ENCODE measurements at places on chromosomes 3 and 15.

DNA sequence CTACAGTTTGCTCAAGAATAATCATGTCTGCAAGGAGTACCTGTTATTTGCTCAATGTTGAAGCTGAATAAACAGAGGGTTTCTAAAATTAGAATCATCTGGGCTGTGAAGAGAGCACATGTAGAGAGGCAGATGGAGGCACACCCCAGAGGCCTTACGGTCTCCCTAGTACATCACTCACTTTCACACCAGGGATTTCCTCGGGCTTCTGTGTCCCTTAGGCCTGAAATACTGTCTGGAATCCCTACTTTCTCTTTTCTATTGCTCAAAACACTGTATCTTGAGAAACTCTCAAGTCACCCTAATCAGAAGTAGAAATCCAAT is 473.7 kb upstream of the ROBO2 start:
- no peak for DNase-seq

DNA sequence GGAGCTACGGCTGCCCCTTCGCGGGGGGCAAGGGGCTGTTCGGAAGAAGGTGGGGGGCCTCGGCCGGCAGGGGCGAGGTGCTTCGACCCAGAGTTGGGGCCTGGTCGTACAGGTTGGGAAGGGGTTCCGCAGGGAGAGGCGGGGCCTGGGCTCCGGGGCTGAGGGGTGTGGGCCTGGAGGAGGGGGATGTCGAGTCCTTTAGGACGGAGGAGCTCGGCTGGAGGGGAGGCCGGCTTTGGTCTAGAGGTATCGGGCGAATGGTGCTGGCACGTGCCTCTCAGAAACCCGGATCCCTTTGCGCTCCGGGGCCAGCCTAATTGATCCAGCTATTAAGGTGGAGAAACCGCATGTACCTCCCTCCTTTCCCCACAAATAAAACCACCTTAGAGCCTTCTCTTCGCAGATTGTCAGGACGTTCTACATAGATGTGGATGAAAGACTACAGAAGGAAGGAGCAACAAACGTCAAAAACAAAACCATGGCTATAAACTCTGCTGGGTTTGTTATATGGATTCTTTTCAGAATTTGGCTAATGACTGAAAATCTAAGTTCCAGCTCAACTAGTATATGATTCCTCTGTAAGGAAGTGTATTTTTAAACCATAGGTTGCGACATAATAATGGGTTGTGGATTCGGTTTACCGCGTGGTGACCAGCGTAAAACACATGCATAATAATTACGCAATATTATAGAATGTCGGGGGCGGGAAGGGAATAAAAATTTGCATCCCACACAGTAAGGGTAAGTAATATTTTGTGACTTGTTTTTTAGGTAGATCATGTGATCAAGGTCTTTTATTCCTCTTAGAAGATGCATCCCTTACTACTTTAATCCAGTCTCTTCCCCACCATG is 644 bp upstream of the NGLY1 start:
- DNase-seq, result no peak

GRCh38 chr3:142975316-142975995 is 12.0 kb upstream of the PAQR9 start:
- DNase-seq, result no peak

DNA sequence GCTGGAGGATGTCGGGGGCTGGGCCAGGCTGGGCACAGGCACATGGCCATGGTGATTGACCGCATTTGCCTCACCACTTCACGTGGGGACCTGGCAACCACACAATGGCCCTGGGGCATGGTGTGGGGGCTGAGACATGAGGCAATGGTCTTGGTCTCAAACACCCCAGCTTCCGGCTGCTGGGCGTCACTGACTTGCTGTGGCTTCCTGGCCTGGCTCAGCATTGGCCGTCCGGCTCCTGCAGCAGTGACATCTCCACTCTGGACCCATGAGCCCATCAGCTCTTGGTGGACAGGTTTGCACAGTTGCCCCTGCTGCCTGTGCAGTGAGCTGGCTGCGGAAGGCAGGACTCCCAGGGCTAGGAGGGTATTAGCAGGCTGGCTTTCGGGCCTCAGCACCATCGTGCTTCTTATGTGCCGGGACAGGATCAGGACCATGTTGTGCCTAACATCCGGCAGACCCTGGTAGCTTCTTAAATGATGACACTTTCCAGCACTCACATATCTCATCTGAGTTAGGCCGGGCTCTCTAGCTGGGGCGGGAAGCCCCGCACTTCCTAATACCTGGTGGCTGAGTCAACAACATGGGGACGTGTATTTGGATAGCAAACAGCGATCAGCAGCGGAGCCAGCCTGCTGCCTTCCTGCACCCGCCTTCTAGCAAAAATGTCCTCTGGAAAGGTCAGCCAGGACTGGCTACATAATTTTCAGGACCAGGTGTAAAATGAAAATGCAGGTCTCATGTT is 34.1 kb downstream of the ZNF710 start:
- peak; percentile 47 for DNase-seq

DNA sequence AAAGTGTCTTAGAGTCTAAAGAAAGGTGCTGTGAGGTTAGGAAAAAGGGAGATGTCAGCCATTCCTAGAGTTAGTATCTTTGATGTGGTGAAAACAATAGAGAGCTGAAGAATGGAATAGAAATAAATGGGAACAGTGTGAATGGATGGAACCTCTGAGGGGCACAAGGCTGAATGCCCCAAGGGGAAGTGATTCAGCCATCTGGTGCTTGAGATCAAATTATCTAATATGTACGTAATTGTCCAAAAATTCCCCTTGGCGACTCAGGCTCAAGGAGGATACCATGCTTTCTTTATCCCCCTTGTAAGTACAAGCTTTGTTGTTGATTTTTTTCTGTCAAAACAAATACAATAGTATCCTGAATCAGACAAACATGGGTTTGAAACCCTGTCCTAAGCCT is 361.6 kb downstream of the LSAMP start:
- no peak for DNase-seq

- DNase-seq, result no peak
Observed at GRCh38 chr15:69553686-69554085, 101.1 kb downstream of the RPLP1 start.

GRCh38 chr3:156108616-156109015 is 11.8 kb upstream of the KCNAB1 start:
- DNase-seq, result no peak

- DNase-seq, result no peak
Observed at GRCh38 chr3:194203482-194204041, 67.6 kb downstream of the HES1 start.

- DNase-seq, result no peak
Observed at GRCh38 chr15:69602921-69603320, 150.3 kb downstream of the RPLP1 start.

GRCh38 chr3:47404431-47404876 is 23.6 kb downstream of the PTPN23 start:
- no peak for DNase-seq

GRCh38 chr3:34056951-34057390 is 258.5 kb downstream of the PDCD6IP start:
- DNase-seq, result no peak

GRCh38 chr3:27758083-27758482 is 36.0 kb upstream of the EOMES start:
- DNase-seq, result no peak

GRCh38 chr3:81838457-81838856 is 77.0 kb upstream of the GBE1 start:
- no peak for DNase-seq

GRCh38 chr15:39976291-39977274 is 42.7 kb downstream of the EIF2AK4 start:
- DNase-seq, result peak; percentile 74

DNA sequence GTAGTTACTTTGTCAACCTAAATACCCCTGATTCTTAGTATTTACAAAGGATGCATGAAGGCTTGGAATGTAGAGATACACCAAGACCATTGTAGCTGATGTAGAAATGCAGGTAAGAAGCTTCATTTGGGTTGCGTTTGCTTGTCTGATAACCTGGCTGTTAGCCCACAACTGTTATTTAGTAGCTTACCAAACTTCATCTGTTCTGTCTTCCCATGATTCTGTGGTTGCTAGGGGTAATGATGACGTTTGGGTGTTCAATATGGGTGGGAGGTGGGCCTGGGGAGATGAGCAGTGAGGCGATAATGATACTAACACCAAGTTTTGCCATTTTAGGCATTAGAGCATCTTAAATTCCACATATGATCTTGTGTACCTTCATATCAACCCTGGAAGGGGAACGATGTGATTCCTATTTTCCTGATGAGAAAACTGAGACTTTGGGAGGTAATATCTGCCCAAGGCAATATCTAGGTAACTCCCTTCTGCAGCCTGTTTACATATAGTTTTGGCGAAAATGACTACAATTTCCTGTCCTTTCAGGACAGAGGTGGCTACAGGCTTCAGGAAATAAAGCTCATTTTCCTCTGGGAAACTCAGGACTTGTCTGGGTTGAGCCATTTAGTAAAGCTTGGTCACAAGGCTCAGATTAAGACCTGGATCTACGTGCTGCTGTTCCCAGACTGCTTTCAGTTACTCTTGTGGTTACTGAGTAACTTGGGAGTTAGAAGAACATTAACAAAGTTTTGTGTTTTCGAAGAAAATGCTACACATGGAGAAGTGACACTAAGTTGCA is 26.8 kb downstream of the FNDC3B start:
- DNase-seq, result no peak

- DNase-seq, result no peak
Observed at GRCh38 chr3:149800693-149801092, 8.3 kb upstream of the ANKUB1 start.

- no peak for DNase-seq
Observed at GRCh38 chr15:74890665-74890960, 771 bp downstream of the MPI start.

DNA sequence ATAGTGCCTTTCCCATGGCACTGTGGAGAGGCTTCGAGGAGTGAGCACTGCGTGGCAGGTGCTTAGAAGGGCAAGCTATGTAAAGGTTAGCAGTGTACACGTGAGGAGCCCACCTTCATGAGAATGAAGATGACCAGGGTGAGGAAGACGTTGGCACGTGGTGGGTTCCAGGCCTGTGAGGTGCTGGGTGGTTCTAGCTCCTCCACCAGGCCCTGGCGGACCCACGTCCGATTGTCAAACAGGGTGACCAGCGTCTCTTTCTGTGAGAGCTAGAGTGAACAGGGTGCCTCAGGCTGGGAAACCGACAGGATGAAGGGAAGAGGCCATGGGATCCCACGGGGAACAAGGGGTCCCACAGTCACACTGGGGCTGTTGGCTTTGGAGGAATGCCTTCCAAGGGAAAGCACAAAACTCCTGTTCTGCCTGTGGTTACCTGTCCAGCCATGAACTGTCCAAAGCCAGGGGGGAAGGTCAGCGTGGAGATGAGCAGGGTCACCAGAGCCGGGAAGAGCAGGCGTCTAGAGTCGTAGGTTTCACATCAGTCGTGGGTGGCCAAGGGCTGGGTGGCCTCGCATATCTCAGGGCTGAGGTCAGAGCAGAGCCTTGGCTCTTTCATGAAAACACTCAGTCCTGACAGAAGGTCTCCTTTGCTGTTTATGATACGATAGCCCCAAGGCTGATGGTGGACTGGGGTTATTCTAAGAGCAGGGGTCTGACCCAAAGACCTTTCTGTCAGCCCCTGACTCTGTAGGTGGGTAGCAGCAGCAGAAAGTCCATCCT is 6.0 kb downstream of the CLCN2 start:
- DNase-seq, result no peak

GRCh38 chr3:116038968-116039650 is 406.2 kb downstream of the LSAMP start:
- DNase-seq, result peak; percentile 28

DNA sequence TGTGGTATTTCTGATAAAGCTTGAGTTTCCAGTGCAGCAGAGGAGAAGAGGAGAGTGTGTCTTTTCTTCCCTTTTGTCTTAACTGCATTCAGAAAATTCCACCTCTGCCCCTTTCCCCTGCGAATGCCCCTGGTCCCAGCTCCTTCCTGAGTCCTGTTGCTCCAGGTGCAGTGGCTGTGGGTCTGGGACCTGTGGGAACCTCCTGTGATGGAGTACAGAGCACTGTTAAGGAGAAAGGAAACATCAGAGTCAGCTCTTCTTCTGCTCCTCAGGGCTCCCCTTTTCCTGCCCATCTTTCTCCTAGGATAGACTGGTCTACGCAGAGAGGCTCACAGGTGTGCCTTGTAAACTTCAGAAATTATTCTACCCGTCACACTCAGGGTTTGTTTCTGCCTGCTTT is 165.8 kb upstream of the ROPN1 start:
- no peak for DNase-seq

- no peak for DNase-seq
Observed at GRCh38 chr3:69144631-69145245, 22.3 kb upstream of the LMOD3 start.

DNA sequence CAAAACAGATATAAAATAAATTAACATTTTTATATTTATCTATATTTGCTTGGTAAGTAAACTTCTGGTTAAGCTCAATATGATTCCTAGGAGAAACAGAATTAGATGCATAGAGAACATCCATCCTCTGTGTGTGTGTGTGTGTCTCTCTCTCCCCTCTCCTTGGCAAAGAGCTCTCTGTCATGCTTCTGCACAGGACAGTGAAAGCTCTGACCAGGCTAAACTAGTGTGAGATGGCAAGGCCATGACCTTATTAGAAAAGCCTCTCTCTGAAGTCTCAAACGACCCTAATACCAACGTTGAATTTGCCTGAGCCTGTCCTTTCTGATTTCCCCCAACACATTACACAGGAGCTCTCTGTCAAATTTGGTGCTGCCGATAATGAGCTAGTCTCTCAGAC is 746.0 kb downstream of the VGLL3 start:
- no peak for DNase-seq

GRCh38 chr15:63556246-63556645 is 40.9 kb upstream of the FBXL22 start:
- DNase-seq, result no peak

GRCh38 chr3:131036200-131036816 is 9.6 kb downstream of the NEK11 start:
- DNase-seq, result no peak

- no peak for DNase-seq
Observed at GRCh38 chr3:72238010-72238691, 453.2 kb upstream of the PROK2 start.

GRCh38 chr3:13844911-13845310 is 35.0 kb downstream of the WNT7A start:
- no peak for DNase-seq

DNA sequence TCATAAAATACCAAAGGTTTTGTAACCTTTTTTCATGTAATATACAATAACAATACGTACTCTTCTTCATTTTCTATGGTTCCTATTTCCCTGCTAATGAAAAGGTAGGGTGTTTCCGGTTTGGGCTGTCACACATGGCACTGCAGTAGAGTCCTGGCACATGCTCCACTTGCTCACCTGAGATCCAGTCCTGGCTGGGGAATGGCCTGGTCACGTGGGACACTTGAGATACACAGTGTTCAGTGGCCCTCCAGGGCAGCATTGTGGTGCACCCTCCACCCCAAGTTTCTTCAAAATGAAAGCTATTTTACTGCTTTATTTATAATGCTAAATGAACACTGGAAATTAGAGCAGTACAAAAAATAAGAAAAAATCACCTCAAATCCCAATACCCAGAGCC is 23.2 kb downstream of the MRPS25 start:
- no peak for DNase-seq

DNA sequence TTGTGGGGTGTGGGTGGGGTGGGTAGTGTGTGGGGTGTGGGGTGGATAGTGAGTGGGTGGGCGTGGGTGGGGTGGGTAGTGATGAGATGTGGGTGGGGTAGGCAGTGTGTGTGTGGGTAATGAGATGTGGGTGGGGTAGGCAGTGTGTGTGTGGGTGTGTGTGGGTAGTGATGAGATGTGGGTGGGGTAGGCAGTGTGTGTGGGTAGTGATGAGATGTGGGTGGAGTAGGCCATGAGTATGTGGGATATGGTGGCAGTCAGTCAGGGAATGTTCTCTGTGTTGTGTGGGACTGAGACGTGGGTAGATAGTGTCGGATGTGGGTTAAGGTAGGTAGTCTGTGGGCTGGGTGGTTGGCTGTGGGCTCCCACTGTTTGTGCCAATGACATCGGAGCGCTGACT is 7.1 kb downstream of the MINAR1 start:
- no peak for DNase-seq
